ENCODE measurements at places on chromosomes 7 and 10. TPM values are rescaled to one million over a fixed set of nuclear protein-coding genes. Genes with fewer than 3 reads are reported as not detected.
A peak's percentile ranks its signal among the peaks of the same experiment; 100 is the strongest.

GRCh38 chr7:22859641-22860290 lies 37.1 kb upstream of the TOMM7 start:
- H3K4me1 ChIP-seq: peaks cover 6% of the 10 kb centered on the region
- H3K27ac ChIP-seq: no peak overlapping the region
- H3K4me3 ChIP-seq: no peak overlapping the region
- no peaks in the 10 kb centered on the region for H3K27me3 ChIP-seq
- DNase-seq: no peak

DNA sequence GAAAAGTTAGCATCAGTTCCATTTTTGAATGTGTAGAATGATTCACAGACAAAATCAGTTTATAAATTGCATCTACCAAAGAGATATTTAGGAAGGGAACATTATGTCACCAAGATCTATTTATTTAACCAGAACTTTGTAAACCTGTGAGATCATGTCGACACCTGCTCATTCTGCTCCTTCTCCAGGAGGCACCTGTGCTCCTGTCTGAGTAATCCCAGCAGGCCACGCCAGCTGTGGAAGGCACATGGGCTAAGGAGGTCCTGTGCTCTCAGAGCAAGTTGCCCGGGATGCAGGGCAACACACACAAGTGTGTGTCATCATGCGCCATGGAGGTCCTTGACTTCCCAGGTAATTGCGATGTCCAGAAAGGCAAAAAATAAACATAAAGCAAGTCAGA lies 45.5 kb upstream of the ADARB2 start:
- no peak overlapping the region for H3K4me3 ChIP-seq
- no peak for DNase-seq
- H3K27ac ChIP-seq: no peak overlapping the region
- H3K4me1 ChIP-seq: no peaks in the 10 kb centered on the region

DNA sequence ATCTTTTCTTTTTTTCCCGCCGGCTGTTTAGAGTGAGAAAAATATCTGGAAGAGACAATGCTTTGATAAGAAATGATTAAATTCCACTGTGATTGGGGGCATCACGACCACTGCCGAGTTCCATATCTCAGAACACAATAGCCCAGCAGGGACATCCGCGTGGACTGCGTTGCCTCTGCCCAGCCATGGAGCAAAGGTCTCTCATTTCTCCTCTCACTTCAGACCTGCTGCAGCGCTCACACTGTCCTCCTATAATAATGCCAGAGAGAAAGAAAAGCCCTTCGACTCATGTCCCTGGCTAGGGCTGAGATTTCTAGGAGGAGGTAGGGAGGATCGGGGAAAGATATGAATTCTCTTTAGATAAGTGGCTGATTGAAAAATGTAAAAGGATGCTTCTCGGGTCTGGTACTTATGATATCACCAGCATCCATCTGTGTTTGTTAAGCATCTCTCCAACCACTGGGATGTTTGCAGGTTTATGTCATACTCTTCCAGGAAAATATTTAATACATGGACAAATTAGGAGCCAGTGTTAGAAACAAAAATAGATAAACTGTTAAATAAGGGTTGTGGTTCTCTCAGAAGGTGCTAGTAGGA lies 472.9 kb upstream of the AKR1E2 start:
- peaks cover 30% of the 10 kb centered on the region for H3K4me1 ChIP-seq
- no peak for DNase-seq
- H3K27ac ChIP-seq: peak overlapping the region; percentile 47
- no peaks in the 10 kb centered on the region for H3K27me3 ChIP-seq
- H3K4me3 ChIP-seq: no peak overlapping the region

DNA sequence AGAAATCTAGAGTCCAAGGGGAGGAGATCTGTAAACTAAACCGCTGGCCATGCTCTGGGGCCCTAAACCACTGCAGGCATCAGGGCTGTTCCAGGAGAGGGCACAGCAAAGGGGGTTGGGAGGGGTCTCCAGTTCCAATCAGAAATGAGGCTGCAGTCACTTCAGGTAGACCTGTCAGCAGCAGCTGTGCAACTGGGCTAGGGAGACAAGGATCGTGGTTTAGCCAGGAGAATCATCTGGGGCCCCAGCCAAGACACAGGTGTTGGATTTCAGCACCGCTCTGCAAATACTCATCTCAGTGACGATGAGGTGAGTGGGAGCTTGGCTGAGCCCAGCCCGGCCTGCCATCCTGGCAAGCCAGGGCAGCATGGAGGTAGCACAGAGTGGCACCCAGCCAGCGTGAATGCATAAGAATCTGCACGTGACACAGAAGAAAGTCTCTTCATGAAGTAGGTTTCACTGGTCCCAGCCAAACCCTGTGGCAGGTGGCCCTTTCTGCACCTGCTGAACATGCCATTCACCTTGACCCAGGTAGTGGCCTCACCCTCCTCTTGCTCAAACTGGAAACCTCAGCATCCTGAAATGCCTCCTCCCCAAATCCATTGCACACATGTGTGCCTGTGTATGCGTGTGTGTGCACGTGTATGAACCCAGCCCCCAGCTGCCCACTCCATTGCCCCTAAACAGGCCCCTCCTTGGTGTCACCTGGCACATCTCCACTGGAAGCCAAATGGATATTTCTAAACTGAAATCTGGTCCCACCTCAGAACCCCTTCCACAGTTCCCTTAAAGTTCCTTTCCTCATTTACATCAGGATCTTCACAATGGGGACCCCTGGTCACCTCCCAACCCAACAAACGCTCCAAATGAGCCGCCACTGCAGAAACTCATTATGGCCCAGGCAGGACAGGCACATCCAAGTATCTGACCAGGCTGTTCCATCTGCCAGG lies 9.6 kb downstream of the GPRIN2 start:
- no peak overlapping the region for H3K4me3 ChIP-seq
- DNase-seq: peak; percentile 19
- H3K36me3 ChIP-seq: no peaks in the 10 kb centered on the region
- H3K4me1 ChIP-seq: peaks cover 4% of the 10 kb centered on the region

DNA sequence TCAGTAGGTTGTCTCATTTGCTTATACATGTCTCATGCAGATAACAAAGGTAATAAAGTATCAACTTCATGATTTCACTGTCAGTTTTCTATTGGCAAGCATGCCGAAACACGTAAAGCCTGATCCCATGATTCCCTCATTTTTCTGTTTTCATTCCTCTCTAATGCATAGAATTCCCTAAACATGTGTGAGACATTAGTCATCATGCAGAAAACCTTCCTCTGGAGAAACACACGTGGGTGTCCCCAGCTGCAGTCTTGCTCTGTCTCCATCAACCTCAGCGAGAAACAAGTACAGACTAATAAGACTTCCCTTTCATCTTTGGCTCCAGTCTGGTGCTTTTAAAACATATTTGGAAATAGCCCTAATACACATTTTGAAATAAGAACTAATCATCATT lies 432.7 kb upstream of the VSTM2A start:
- H3K4me3 ChIP-seq: no peak overlapping the region
- no peak overlapping the region for H3K27ac ChIP-seq
- no peaks in the 10 kb centered on the region for H3K36me3 ChIP-seq

- H3K4me1 ChIP-seq: peaks cover 86% of the 10 kb centered on the region
- H3K36me3 ChIP-seq: no peaks in the 10 kb centered on the region
- peak overlapping the region; percentile 96 for H3K27ac ChIP-seq
Measured at GRCh38 chr10:112755446-112756234, 194.4 kb upstream of the TCF7L2 start.

GRCh38 chr10:131198843-131199242 lies 112.7 kb downstream of the TCERG1L start:
- peak; percentile 34 for DNase-seq
- H3K36me3 ChIP-seq: no peaks in the 10 kb centered on the region
- H3K4me1 ChIP-seq: no peaks in the 10 kb centered on the region
- H3K27ac ChIP-seq: no peak overlapping the region
- peaks cover 5% of the 10 kb centered on the region for H3K27me3 ChIP-seq

- DNase-seq: no peak
- no peaks in the 10 kb centered on the region for H3K36me3 ChIP-seq
- no peak overlapping the region for H3K27ac ChIP-seq
- H3K4me3 ChIP-seq: no peak overlapping the region
- H3K27me3 ChIP-seq: no peaks in the 10 kb centered on the region
Measured at GRCh38 chr10:58091886-58092285, 175.8 kb downstream of the IPMK start.

DNA sequence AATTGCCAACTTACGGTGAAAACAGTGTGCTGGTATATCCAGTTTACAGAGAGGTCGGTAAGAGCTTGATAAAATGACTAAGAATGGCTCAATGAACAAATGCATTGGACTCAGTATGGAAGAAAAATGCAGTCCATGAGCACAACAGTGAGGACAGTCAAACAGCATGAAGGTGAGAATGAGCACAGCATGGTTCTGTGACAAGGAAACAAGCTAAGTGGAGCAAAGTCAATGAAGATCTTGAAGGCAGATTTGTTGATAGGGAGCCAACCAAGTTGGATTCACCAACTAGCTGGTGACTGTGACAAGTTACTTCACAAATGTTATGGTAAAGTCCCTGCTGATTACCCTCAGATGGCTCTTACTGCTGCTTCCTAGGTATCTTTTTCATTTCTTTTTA lies 75.9 kb downstream of the SHOC2 start:
- no peaks in the 10 kb centered on the region for H3K27me3 ChIP-seq
- H3K27ac ChIP-seq: no peak overlapping the region
- H3K4me1 ChIP-seq: peaks cover 4% of the 10 kb centered on the region
- peaks cover 14% of the 10 kb centered on the region for H3K36me3 ChIP-seq

DNA sequence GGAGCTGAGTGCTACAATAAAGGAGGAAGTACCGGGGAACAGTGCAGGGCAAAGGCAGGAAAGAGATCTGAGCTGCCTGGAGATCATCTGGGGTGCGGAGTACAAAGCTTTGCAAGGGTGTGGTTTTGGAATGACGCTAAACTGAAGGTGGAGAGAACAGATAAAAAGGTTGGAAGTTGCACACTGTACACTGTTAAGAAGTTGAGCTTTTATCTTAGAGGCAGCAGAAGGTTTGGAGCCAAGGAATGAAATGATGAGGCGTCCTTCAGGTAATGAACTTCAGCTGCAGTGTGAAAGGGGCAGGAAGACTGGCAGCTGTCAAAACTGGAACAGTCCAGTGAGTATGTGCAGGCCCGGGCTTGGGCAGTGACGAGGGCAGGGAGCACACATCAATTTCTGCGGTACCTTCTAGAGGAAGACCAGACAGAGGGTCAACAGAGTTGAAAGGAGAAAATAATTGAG lies 7.2 kb upstream of the ANKRD61 start:
- H3K27me3 ChIP-seq: no peaks in the 10 kb centered on the region
- no peak for DNase-seq
- peaks cover 68% of the 10 kb centered on the region for H3K36me3 ChIP-seq
- H3K27ac ChIP-seq: no peak overlapping the region

- peaks cover 2% of the 10 kb centered on the region for H3K36me3 ChIP-seq
- H3K27me3 ChIP-seq: no peaks in the 10 kb centered on the region
- no peak for DNase-seq
- H3K4me1 ChIP-seq: peaks cover 18% of the 10 kb centered on the region
- no peak overlapping the region for H3K27ac ChIP-seq
Measured at GRCh38 chr10:89454561-89455347, 40.4 kb downstream of the IFIT5 start.

DNA sequence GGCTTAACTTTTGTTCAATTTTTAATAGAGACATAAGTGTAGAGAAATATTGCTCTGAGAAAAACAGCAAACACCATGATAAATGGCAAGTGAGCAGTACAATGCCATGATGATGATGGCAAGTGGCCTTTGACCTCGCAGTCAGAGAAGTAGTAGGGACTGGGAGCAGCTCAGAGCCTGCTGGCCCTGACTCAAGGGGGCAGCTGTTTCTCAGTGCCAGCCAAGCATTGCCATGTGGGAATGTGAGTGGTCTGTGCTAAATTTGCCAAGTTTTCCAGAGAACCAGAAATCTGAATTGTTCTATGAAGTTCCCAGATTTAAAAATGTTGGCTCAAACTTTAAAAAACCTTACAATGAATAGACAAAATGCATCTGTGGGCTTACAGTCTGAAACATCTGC lies 187.9 kb downstream of the BICC1 start:
- H3K36me3 ChIP-seq: no peaks in the 10 kb centered on the region
- H3K27me3 ChIP-seq: no peaks in the 10 kb centered on the region
- H3K4me1 ChIP-seq: peaks cover 33% of the 10 kb centered on the region
- H3K27ac ChIP-seq: no peak overlapping the region
- no peak overlapping the region for H3K4me3 ChIP-seq

DNA sequence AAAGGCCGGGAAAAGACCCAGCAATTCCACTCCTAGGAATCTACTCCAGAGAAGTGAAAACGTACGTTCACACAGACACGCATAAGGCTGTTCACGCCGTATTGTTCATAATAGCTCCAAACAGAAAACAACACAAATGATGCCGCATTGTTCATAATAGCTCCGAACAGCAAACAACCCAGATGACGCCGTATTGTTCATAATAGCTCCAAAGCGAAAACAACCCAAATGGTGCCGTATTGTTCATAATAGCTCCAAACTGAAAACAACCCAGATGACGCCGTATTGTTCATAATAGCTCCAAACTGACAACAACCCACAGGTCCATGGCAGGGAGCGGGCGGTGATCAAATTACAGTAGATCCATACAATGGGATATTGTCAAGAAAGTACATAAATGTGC lies 85.2 kb upstream of the DNAAF5 start:
- H3K4me3 ChIP-seq: no peak overlapping the region
- DNase-seq: no peak
- peaks cover 19% of the 10 kb centered on the region for H3K36me3 ChIP-seq
- H3K4me1 ChIP-seq: peaks cover 5% of the 10 kb centered on the region

GRCh38 chr7:20577441-20578071 lies 37.9 kb upstream of the ABCB5 start:
- no peaks in the 10 kb centered on the region for H3K36me3 ChIP-seq
- H3K4me1 ChIP-seq: peaks cover 40% of the 10 kb centered on the region
- H3K27me3 ChIP-seq: no peaks in the 10 kb centered on the region
- H3K4me3 ChIP-seq: no peak overlapping the region
- H3K27ac ChIP-seq: peak overlapping the region; percentile 36
- no peak for DNase-seq

DNA sequence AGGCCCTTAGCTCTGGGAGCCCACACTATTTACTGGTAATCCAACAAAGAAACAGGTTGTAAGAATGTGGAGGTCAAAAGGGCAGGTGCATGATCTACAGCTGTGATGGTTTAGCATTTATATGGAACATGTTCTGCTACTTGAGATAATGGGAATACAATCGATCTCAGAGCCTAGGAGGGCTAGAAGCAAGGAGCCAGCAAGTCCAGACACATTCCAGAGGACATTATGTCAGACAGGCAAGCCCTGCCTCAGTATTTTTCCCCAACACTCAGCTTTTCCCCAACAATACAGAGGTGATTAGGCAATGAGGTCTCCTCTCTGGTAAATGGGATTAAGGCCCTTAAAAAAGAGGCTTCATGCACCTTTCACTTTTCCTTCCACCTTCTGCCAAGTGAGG lies 21.4 kb upstream of the GNAT3 start:
- H3K36me3 ChIP-seq: peaks cover 3% of the 10 kb centered on the region
- H3K4me3 ChIP-seq: no peak overlapping the region
- no peaks in the 10 kb centered on the region for H3K27me3 ChIP-seq
- no peak overlapping the region for H3K27ac ChIP-seq

ZFAND4 gene
- total RNA-seq: 20.2 TPM

GALNT17 gene
- 2.7 TPM for total RNA-seq

ING3 gene
- total RNA-seq: 20.2 TPM

FAM25C gene
- not detected for total RNA-seq

NUTM2A gene
- total RNA-seq: 3.1 TPM

LIPN gene
- total RNA-seq: not detected

ALKBH4 gene
- total RNA-seq: 18.6 TPM

RBM20 gene
- 23.3 TPM for total RNA-seq

SPDYE8 gene
- not detected for total RNA-seq

MAT1A gene
- 0.09 TPM for total RNA-seq

CFTR gene
- 0.91 TPM for total RNA-seq

MBL2 gene
- not detected for total RNA-seq

UNCX gene
- total RNA-seq: not detected
